ENCODE measurements at places on chromosomes 16 and 17.

DNA sequence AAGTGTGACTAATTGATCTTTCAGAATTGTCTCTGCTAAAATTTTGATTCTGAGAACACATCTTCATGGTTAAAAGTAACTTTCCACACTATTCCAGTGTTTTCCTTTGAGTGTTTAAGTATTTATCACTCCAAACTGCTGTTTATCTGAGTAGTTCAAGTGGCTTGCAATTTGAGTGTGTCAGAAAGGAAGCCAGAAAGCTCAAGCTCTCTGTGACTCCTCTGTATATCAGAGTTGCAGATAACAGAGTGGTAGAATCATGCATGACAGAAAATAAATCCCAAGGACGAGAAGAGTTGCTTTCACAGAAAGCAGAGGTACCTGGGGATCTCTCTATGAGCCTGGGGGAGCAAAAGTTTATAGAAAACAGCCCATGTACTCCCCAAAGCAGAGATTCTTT, 130.0 kb downstream of the CYB561 start:
- no peak for DNase-seq

- no peak for DNase-seq
Observed at GRCh38 chr16:69848637-69849545, 86.8 kb downstream of the WWP2 start.

DNA sequence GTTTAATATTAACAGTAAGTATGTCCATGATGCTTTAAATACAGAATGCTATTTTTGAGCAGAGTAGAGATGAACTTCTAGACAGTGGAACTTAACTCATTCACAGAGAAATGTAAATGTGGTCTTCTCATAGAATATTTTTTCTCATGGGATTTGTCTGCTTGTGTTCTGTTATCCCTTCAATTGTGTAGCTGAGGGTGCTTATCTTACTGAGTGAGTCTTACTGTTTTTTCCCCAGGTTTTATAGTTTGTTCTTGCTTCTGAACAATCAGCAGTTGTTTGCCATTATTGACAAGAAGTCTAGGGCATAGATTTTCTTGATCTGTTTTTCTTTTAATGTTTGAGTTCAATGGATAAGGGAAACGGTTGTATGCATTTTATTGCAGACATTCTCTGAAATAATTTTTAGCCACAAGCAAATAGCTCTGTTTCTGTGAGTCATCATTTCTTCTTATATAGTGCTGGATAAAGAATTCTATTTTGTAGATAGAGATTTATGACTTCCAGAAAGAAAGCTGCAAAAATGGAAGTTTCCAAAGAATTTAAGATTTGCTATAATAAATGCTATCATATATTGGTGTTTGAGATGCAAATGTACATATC, 60.5 kb downstream of the NF1 start:
- no peak for DNase-seq

DNA sequence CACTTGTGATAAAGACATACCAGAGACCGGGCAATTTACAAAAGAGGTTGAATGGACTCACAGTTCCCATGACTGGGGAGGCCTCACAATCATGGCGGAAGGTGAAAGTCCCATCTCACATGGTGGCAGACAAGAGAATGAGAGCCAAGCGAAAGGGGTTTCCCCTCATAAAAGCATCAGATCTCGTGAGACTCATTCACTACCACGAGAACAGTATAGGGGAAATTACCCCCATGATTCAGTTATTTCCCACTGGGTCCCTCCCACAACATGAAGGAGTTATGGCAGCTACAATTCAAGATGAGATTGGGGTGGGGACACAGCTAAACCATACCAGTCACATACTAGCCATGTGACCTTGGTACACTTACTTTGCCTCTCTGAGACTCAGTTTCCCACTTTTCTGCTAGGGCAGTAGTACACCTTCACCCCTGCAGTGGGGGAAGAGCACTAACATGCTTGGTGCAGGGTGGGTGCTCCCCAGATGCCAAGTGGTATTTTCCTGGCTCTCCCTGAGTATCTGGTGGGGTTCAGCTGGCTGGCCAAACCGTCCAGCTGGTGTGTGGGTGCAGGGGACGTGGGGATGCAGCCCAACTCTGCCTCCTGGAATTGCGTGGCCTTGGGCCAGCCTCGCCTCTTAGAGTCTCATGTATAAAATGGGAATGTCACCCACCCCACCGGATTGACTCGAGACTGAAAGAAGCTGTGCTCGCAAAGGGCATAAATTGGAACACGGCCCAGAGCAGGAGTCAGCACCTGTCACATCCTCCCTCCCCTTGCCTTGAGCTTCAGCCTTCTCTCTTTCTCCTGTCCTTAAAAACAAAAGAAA, 364.1 kb downstream of the CPPED1 start:
- no peak for DNase-seq

GRCh38 chr16:391885-392335, 5.1 kb upstream of the NME4 start:
- DNase-seq, result peak; percentile 60

DNA sequence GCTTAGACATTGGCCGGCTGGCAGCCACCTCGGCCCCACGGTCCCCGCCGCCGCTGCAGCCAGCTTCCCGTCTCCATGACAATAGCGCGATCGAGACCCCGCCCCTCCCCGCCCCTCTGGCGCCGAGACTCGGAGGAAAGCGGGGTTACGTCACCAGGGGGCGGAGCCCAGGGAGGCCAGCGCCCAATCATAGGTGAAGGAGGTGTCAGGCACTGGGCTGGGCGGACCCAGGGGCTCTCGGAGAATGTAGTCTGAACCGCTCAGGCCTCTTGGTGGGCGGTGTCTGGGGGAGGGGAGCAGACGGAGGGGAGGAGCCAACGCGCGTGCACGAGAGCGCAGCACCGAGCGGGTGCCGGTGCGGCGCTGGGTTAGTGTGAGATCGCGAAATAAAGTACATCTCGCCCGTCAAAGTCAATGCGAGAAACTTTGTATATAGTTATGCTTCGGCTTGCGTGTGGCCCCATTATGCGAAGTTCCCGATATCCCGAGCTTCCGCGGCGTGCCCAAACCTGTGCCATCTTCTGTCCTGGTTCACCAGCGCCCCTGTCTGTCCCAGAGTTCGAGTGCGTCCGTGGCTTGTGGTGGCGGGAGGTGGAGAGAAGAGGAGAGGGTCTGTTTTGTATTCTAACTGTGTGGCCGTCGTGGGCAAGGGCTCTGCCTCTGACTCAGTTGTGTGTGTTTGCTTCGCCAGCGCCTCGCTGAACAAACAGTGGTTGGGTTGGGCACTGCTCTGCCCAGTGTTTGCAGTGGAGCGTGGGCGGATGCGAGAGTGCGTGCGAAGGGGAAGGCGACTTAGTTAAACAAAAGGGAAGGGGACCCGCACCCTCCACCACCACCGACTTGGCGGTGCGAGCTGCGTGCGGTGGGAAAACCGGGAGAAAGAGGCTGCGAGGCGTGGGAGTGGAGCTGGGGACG, 1.3 kb upstream of the IRX5 start:
- DNase-seq, result peak; percentile 73

- DNase-seq, result no peak
Observed at GRCh38 chr17:57701124-57701523, 44.0 kb downstream of the CCDC182 start.

GRCh38 chr16:24759006-24759405, 29.6 kb downstream of the TNRC6A start:
- no peak for DNase-seq

GRCh38 chr17:52159246-52160135, 977 bp upstream of the CA10 start:
- DNase-seq, result no peak

DNA sequence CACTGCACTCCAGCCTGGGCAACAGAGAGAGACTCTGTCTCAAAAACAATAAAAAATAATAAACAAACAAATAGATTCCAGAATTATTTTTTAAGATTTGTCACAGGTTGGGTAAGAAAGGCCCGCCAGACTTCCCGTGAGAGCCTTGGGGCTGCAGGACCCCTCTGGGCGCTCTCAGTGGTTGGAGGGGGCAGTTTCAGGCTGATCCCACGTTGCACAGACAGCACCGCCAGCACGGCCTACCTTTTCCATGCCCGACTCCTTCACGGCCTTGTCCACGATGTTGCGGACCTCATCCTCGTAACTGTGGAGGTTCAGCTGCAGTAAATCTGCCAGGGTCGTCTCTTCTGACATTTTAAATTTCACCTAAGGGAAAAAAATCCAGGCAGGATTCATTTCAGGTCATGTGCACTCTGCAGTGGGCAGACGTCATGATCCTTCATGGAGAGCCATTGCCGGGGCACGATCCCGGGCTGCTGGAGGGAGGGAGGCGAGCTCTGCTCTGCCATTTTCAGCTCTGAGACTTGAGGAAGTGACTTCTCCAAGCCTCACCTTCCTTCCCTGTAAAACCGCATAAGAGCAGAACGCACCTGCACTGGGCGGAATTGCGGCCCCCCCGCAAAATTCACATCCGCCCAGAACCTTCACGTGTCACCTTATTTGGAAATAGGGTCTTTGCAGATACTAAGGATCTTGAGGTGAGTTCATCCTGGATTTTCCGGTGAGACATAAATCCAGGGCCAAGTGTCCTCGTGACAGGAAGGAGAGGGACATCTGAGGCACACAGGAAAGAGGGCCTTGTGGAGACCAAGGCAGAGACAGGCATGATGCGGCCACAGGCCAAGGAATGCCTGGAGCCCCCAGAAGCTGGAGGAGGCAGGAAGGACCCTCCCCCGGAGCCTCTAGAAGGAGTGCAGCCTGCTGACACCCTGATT, 66.8 kb downstream of the DNAH17 start:
- DNase-seq, result no peak

DNA sequence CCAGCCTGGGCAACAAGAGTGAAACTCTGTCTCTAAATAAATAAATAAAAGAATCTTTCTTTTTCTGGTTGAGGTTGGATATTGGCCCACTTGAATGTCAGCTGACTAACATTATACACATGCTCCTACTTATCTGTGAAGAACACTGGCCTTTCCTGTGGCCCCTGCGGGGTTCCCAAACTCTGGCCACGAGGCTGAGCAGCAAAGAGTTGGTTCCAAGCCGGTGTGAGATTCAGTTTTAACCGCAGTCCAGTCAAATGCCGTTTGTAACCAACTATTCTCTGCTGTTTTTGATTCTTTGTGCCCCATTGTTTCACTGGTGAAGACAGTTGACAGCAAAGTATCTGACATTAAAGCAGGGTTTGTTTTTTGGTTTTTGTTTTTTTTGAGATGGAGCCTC, 11.2 kb downstream of the ETV4 start:
- DNase-seq, result no peak

GRCh38 chr16:67999985-68000384, 701 bp upstream of the DPEP2 start:
- DNase-seq, result no peak

- DNase-seq, result no peak
Observed at GRCh38 chr16:28915181-28915580, 9.9 kb downstream of the RABEP2 start.

Measured in stimulated activated CD4-positive, alpha-beta T cell treated with anti-CD3 and anti-CD28 coated beads, Interleukin-15, amount 100 ng/mL, for 1 hour (primary cell).